Naive thymus-derived CD4-positive, alpha-beta T cell (primary cell): ENCODE measurements at places on chromosomes 5 and 9. TPM values are rescaled to one million over a fixed set of nuclear protein-coding genes. Genes with fewer than 3 reads are reported as not detected.

DNA sequence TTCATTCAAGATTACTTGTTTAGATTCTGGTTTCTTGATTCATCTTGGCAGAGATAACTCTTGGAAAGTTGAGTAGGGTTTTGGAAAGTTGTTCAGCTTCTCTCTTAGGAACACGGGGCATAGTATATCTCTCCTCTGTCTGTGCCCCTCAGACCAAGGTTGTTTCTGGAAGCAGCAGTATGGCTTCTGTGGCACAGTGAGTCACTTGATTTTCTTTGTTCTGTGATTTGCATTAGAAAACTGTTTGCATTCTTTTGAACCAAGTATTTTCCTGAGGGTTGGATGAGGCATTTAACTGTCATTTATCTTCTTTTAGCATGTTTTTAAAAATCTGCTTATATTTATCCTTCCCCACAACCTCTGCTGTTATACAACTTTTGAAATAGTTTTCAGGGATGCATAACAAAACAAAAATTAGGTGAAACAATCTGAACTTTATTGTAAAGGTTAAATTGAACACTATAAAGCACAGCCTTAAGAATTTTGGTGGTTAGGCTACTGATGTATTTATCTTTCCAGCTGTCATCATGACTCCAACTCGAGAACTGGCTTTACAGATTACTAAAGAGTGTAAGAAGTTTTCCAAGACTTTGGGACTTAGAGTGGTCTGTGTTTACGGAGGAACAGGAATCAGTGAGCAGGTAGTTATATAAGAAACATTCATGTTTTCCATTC, 26.5 kb downstream of the DDX46 start:
- no peak for DNase-seq

The C9orf153 gene
- not detected for polyA plus RNA-seq

- no peak for DNase-seq
Observed at GRCh38 chr5:126233256-126233655, 190.0 kb upstream of the GRAMD2B start.

The SPINK13 gene
- polyA plus RNA-seq: not detected
